T1000 (cell line): ENCODE measurements at places on chromosomes 4 and X.

- DNase-seq: no peak
Observed at GRCh38 chrX:68372665-68373064, 60.6 kb downstream of the OPHN1 start.

DNA sequence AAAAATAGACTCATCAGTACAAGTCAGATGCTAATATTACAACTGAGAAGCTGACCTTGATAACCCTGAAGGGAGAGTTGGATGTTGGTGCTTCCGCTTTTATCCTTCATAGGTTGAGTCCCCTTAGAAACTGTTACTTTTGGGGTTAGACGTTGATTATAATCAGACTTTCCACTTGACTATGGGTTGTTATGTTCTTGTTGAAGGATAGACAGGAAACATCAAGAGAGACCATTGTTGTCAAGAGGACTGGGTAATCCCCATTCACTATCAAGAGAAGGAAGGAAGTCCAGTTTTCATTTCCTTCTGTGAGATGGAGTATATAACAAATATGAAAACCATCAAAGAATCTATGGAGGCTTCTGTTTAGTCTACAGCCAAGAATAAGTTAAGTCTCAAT lies 229.9 kb upstream of the AFF2 start:
- DNase-seq: no peak

DNA sequence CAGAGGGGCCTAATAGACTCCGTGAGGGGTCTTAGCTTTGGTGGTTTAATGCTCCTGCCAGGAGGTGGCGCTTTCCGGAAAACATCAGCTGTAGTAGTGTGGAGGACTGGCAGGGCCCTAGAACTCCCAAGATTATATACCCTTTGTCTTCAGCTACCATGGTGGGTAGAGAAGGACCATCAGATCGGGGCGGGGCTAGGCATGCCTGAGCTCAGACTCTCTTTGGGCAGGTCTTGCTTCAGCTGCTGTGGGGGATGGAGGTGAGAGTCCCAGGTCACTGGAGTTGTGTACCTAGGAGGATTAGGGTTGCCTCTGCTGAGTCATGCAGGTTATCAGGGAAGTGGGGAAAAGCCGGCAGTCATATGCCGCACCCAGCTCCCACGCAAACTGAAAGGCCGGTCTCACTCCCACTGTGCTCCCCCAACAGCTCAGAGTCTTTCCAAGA lies 63.0 kb upstream of the AGA start:
- no peak for DNase-seq

DNA sequence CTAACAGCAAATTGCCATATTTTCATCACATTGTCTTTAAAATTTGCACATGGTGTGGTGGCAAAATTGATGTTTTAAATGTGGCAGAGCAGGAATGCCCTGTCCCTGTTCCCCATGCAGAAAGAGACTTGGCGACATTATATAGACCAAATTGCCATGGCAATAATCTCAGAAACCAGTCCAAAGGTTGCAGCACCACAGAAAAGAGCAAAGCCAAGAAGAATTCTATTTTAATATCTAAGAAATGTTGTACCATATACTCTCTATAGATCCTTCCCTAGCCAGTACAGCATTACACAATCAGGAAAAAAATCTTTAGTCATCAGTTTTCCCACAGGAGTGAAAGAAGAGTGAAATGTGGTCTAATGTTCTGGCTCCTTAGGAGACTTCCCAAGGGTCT lies 80.0 kb downstream of the UGT2B28 start:
- DNase-seq: no peak

DNA sequence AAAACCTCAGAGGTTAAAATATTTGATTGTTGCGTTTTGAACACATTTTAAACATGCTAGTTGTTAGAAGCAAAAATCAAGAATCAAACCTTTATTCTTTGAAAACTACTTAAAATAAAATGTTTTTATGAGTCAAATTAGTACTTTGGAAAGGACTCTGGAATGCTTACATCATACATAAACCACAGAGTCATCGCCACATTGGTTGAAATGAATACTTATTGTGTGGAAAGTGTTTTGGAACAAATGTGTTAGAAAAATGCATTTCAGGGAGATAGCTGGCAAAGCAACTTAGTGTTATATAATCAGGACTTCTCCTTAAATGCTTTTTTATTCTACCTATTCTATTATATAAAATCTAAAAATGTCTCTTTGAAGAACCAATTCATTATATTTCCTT lies 49.4 kb upstream of the CAMK2D start:
- no peak for DNase-seq

GRCh38 chr4:172124656-172125308 lies 311.6 kb downstream of the GALNTL6 start:
- no peak for DNase-seq

- DNase-seq: no peak
Observed at GRCh38 chr4:12409507-12410190, 981.0 kb upstream of the HS3ST1 start.

DNA sequence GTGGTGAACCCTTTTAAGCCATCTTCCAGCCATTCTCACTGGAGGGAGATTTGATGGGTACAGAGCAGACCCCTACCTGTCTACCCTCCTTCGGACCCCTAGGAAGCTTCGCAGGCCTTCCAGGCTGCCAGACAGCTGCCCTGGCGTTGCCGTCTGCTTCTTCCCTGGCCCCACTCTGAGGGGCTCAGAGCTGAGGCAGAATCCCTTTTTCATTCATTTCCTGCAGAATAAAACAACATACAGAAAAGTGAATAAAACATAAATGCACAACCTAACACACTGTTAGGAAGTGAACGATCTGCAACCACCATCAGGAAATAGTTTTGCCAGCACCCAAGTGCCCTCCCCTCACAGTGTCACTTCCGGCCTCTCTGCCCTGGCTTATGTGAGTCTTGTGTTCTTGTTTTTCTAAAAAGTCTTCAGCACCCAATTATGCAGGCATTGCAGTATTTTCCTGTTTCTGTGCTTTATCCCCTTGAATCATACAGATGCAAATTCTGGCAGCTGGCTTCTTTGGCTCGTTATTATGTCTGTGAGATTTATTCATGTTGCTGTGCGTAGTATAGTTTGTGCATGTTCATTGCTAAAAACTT lies 5.6 kb upstream of the ADD1 start:
- no peak for DNase-seq

GRCh38 chrX:31057691-31058090 lies 14.2 kb downstream of the FTHL17 start:
- DNase-seq: no peak

GRCh38 chrX:39261446-39262147 lies 460.3 kb downstream of the MID1IP1 start:
- peak; percentile 23 for DNase-seq

DNA sequence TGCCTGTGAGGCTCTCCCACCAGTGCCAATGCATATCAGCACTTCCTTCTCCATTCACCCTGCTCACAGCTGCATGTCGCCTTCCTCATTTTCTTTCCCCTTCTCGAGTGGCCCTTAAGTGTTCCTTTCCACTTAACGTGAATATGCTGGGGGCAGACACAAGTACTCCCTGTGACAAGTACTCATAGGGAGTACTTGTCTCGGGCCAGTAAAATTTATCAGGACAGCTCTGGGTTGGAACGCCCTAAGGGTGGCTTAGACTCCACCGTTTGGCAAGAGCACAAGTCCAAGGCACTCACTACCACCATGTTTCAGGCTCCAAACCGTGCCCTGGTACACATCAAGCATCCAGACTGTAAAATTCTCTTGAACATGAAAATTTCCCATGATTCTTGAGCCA lies 3.9 kb upstream of the LDOC1 start:
- no peak for DNase-seq

DNA sequence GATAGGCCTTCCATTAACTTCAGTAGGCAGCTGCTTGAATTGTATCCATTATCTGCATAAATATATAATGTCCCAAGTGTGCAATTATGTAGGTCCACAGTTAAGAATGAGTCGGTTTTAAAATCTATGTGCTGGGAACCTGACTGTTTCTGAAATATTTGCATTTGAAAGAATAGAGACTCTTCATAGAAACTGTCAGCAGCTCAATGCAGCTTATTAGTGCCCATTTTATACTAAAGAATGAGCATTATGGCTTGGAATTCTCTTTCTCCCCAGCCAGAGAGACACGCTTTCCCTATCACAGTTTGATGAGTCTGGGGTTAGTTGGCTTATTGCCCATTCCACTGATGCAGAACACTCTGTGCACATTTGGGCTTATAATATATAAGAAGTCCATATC lies 202.0 kb upstream of the PCDH7 start:
- DNase-seq: no peak

- DNase-seq: no peak
Observed at GRCh38 chr4:124202099-124202498, 510.4 kb downstream of the ANKRD50 start.

DNA sequence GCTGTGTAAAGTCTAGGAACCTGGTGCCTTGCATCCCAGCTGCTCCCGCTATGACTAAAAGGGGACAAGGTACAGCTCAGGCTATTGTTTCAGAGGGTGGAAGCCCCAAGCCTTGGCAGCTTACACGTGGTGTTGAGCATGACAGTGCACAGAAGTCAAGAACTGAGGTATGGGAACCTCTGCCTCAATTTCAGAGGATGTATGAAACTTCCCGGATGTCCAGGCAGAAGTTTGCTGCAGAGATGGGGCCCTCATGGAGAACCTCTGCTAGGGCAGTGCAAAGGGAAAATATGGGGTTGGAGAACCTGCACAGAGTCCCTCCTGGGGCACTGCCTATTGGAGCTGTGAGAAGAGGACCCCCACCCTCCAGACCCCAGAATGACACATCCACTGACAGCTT lies 76.6 kb downstream of the DDX60 start:
- DNase-seq: no peak

DNA sequence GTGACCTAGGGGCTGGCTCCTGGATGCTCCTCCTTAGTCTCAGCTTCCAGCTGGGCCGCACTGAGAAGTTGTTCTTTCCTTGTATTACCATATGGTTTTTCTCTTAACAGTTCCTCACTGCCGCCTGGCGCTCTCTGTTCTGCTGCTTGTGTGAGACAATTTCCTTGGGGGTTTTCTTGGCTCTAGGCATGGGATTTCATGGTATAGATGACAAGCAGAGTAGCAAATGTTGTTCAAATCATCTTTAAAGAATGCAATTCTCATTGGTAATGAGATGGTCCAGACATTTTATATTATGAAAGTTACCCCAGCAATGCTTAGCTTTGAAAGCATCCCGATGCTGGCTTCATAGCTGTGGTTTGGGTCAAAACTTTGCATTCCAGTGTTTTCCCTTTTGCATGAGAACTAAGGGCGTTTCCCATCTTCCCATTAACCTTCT lies 37.6 kb downstream of the SEPTIN11 start:
- no peak for DNase-seq

DNA sequence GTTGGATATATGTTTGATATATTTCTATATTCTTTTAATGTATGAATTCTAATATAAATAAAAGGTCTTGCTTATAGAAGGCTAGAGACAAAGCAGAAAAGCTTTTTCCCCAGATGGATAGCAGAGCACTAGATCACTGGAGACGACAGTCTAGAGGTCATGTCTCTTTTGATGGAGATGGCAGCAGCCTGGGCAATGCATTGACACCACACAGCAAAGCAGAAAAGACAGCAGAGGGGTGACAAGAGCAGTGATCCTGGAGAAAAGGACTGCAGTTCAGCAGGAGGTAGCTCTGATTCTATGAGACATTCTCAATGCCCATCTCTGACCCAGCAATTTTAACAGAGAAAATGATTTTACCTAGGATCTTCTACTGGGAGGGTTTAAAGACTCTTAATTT lies 210.6 kb downstream of the DTHD1 start:
- no peak for DNase-seq

- no peak for DNase-seq
Observed at GRCh38 chr4:20662851-20663250, 37.4 kb upstream of the PACRGL start.

DNA sequence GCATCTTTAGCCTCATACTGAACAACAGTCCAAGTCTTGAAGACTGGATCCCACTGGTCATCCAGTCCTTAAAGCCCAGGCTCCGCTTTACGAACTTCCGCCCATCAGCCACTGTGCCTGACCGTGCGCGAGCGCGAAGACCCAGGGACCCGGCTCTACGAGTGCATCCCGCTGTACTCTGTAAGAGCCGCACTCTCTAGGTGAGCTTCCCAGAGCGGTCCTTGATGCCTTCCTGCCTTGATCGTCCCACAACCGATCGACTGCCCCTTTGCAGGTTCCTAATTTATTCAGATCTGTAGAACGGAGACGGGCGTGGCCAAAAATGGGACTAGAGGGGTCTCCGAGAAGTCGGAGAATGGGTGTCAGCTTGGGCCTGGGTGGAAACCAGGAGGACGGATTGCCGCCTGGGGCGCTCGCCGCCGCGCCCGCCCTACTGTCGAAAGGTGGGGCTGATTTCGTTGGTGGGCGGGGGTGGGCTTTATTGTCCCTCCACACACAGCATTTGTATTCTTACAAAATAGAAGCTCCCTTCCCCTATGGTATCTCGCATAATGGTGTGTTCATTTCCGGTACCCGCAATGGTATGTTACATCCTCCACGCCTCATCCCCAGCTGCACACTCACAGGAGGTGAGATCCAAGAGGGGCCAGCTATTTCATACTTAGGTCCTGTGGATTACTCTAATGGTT lies 42.3 kb upstream of the FAM156A start:
- no peak for DNase-seq

DNA sequence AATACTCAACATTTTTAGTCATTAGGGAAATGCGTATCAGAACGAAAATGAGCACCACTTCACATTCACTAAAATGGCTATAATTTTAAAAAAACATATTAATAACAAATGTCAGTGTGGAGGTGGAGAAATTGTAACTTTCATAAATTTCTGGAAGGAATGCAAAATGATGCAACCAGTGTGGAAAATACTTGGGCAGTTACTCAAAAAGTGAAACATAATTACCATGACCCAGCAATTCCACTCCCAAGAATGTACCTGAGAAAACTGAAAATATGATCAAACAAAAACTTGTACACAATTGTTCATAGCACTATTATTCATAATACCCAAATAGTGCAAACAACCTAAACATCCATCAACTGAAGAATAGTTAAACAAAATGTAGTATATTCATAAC lies 76.1 kb upstream of the FAM241A start:
- DNase-seq: no peak

DNA sequence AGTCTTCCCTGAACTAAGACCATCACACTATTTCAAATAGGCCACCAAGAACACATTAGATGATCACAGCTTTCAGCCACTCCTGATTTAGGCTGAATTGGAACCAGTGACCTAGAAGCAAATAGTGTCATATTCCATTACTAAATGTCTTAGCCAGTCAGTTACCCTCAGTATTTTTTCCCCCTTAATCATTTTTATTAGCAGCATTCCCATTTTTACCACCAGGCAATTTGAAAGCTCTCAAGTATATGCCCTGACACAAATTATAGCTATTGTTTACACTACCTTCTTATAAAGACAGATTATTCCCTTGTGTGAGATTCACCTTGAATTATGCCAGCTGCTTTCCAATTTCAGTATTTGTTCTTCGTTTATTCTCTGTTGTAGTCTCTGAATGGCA lies 1146.9 kb downstream of the PDHA2 start:
- no peak for DNase-seq

- DNase-seq: no peak
Observed at GRCh38 chr4:189304167-189304566, 636.5 kb upstream of the FRG1 start.

GRCh38 chr4:107922486-107923473 lies 8.6 kb upstream of the CYP2U1 start:
- DNase-seq: no peak

GRCh38 chrX:134181275-134181660 lies 55.7 kb upstream of the CCDC160 start:
- DNase-seq: no peak
